ENCODE measurements at places on chromosomes 2 and 18.

DNA sequence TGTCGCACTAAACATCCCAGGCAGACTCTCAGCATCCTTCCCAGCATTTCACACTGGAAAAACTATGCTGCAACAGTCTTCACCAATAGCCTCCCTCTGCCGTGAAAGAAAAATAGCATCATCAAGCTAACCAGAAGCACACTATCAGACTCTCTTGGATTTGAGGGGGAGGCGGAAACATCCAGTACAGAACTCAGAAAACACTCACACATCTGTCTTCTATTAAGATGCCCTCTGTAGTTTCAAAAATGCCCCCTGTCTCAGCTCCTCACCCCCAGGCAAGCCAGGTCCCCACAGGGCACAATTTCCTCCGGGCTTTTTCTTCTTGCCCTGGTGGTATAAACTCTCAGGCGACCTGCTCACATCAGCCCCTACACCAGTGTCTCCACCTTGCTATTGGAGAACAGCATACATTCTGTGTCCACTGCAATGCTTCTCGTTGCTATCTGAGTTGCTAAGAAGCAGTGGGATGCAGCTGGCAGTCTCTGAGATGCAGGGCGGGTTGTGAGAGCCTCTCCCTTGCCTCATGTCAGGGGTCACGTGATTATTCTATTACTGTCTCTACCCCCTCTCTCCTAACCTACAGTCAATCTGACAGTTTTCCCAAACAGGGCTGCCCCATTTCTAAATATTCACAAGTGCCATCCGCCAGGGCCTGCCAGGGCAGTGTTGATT, 189.9 kb downstream of the INO80D start:
- DNase-seq, result no peak

DNA sequence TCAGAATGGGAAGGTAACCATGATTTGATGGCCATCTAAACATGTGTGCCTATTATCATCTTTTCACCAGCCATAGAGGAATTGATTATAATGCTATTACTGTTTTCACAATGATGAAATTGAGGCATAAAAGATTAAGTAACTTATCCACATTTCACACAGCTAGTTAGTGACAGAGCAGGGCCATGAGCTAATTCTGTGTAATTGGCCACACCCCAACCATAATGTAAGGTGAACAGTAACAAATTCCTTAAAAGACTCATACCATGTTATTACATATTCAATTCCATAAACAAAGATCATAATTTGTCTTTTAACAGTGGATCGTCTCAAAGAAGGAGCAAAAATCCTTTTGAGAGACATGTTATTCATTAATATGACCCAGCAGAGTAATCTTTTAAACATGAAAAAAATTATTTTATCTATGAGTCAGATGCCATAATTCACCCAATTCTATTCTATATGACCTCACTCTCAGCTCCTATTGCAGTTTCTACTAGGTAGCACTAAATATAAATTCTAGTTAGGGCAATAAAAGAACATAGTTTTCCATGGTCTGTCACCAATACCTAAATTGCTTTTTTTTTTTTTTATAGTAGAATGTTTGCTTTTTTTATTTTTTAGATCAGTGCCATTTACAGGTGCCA, 475.8 kb upstream of the SLC39A10 start:
- DNase-seq, result no peak

DNA sequence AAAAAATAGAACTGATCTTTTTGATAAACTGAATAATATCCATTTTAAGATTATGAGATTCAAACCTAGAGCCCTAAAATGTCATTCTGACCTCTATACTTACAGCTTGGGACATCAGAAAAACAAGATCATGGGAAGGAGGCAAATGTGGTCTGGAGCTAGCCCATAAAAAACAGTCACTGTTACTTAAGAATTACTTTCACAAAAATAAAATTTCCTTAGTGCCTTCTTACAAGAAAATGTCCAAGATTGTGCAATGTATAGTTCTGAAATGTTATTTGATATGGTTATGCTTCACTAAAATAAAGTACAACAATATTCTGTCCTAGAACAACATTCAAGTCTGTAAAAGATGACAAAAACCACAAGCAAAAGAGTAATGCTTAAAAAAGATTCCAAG, 247.6 kb downstream of the DYM start:
- no peak for DNase-seq

DNA sequence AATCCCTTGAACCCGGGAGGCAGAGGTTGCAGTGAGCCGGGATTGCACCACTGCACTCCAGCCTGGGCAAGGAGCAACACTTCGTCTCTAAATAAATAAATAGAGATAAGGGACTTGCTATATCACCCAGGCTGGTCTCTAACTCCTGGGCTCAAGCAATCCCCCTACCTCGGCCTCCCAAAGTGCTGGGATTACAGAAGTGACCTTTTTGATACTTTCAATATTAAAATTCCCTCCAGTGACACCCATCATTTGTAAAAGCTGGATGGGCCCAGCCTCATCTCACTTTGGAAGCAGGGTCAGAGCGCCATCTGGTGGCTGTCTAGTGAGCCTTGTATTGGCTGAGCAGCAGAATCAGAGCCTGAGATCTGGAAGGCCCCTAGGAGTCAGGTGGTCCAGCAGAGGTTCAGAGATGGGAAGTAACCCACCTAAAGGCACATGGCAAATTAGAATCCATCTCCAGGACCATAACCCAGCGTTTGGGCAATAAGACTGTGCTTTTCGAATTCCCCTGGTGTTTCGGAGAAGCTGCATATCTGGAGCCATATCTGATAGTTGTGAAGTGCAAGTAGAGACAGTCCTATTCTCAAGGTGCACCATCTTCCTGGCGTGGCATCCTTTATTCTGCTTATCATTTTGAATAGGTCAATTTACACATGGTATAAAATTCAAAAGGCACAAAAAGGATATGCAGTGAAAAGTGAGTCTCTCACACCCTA, 18.3 kb upstream of the SLC35F6 start:
- peak; percentile 76 for DNase-seq

DNA sequence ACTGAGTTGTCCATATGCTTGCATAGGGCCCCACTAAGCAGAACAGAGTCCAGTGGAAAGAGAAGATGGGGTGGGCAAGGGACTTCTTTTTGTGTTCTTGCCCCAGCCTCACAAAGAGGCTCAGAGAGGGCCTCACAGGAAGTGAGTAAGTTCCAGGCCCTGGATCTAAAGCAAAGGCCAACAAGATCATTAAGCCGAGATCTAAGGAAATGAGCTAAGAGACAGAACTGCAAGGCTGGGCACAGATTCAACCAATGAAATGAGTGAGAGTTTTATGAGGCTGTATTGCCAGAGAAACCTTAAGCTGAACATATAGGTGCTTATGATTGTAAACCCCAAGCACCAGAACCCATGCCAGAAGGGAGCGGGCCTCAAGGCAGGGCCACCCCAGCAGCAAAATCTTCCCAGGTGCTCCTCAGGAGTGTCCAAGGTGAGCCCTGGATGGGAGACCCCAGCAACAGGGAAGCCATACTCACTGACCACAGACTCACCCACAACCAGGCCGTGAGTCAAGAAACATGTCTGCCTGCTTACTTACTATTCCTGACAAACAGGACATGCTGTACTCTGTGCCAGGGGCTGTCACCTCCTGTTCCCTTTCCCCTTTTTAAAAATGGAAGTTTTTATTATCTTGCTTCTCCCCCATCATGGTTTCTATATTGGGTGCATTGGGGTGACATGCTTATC, 40.2 kb downstream of the SLC14A1 start:
- DNase-seq, result no peak

- no peak for DNase-seq
Measured at GRCh38 chr2:119247844-119248271, 24.2 kb downstream of the STEAP3 start.

DNA sequence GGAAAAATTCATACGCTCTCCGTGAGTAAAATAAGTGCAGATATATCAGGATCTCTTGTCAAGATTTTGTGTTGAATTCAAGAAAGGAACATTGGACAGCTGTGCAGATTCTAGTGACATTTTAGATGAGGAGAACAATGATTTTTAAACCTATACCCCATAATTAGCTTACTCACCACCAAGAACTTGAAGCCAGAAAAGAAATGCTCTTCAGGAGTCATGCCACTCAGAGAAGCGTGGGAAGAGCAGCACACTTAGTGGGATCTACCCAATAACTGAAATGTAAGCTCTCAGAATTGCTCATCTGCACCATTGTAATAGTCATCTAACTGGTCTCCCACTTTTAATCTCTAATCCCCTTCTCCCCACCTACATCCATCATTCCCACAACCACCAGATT, 9.2 kb upstream of the ERMN start:
- DNase-seq, result no peak

GRCh38 chr2:231931481-231931915, 5.3 kb upstream of the NPPC start:
- no peak for DNase-seq

DNA sequence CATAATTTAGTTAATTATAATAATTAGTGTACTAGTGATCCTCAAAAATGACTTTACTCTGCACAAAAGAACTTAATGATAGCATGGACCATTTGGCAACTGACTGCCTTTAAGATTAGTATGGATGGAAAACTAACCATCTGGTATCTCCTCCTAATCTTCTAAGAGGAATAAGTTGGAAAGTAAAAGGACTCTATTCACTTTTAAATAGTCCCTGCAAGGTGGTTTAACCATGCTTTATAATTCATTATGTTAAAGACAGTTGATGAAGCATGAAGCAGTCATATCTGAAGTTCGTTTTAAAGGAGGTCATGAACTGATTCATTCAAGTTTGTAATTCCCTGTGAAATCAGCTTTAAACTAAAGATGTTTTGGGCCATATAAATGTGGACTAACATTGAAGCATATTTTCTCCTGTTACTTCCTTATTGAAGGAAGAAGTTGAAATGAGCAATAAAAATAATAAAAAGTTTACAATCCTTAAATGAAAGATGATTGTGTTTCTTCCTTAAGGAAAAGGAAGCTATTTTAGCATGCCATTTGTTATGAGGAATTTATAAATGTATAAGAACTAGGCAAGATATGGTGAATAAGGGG, 446.0 kb downstream of the XIRP2 start:
- no peak for DNase-seq

DNA sequence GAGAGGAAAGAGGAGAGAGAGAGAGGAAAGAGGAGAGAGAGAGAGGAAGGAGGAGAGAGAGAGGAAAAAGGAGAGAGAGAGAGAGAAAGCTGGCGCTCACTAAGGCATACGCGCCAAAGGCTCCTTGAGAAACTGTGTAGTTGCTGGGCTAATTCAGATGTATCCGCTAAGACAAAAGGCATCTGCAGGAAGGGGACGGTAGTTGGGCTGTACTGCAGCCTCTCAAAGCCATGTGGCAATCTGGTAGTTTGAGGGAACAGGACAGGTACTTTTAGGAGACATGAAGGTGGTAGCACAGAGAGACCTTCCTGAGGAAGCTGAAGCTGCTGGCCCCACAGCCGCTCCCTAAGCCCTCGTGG, 31.6 kb downstream of the THNSL2 start:
- no peak for DNase-seq

GRCh38 chr2:88857951-88858411, 166.5 kb downstream of the RPIA start:
- DNase-seq, result no peak

- peak; percentile 71 for DNase-seq
Measured at GRCh38 chr2:159516241-159516758, 100.0 kb downstream of the BAZ2B start.

GRCh38 chr2:239359196-239359912, 41.5 kb downstream of the HDAC4 start:
- no peak for DNase-seq

DNA sequence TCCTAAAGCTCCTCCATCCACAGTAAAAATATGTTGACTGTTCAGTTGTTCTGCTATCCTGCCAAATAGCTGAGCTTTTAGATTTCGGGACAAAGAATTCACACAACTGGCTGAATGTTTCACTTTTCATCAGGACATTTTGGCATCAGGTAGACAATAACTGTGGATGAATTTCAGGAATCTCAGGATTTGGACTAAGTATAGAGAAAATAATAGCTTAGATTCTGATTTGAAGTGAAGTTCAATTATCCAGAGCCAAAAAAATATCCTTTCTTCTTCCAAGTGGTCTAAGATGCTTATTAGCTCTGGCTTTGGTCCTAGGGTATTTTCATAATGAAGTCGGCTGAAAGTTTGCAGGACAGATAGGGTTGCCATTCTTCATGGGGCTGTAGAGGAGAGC, 16.1 kb downstream of the KCNE4 start:
- no peak for DNase-seq

GRCh38 chr2:88265352-88266303, 95.5 kb downstream of the THNSL2 start:
- peak; percentile 13 for DNase-seq

DNA sequence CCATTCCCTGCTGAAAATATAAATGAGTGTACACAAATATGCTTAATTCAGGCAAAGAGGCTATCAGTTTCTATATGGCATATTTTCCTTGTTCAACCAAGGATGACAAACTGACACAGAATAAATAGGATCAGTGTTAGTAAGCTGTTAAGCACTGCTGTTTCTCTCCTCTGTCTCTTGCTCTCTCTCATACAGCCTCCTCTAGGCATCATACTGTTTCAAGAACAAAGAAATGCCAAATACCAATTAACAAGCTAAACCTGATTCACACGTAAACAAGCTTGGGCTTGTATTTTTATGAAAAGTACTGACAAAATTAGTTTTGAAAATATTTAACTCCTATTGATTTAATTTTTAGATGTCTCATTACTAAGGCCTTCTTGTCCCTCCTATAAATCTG, 1027.2 kb upstream of the ACVR2A start:
- DNase-seq, result no peak

GRCh38 chr2:66569974-66570373, 135.0 kb downstream of the MEIS1 start:
- no peak for DNase-seq

GRCh38 chr2:196182439-196183171, 11.2 kb upstream of the STK17B start:
- no peak for DNase-seq

DNA sequence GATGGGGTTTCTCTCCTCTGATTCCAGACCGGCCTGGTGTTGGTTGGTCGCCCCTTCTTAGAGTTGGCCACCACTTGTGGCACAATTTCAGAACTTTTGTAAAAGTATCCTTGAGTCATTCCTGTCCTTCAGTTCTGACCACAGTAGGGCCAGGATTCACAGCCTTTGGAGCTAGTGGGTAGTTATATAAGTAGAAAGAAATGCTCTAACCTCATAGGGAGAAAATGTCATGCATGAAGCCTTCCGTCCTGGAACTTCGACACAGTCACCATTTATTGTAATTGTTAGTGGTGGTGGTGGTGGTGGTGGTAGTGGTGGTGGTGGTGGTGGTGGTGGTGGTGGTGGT, 65.4 kb downstream of the EPAS1 start:
- DNase-seq, result no peak

GRCh38 chr18:74799542-74799941, 201.9 kb downstream of the ZNF407 start:
- DNase-seq, result no peak

All from erythroblast (primary cell).